ENCODE measurements at places on chromosomes 4 and X. TPM values are rescaled to one million over a fixed set of nuclear protein-coding genes. Genes with fewer than 3 reads are reported as not detected.

DNA sequence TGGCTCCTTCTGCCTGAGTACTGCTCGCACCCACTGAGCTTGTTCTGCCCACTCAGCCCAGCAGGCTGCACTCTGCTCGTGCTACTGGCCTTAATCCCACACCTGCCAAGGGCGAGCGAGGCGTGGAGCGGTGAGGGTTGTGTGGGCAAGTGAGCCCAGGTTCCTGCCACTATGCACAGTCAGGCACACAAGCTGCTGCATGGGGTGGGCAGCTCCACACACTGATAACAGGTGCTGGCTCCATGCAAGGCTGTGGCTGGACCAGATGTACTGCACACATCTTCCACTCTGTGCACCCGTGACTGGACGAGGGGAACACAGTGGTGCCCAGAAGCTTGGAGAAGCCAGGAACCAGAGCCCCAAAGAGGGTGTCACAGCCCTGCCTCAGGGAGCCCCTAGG lies 184.3 kb upstream of the NUDT6 start:
- DNase-seq, result no peak

DNA sequence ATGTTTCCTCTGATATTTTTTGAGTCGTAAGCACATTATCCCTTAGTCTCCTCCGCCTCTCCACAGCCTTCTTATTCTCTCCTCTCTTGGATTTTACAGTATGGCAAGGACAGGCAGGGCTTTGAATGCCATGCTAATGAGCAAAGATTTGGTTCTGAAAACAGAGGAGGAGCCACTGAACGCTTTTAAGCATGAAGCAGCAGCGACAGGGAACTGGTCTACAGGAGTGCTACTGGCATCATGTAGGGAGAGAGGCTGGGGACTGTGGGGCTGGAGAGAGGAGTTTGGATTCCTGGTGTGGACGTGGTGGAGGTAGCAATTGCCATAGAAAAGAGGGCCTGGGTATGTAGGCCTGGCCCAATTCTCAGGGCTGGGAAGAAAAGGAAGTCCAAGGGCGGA lies 4.6 kb upstream of the CD99L2 start:
- no peak for DNase-seq

DNA sequence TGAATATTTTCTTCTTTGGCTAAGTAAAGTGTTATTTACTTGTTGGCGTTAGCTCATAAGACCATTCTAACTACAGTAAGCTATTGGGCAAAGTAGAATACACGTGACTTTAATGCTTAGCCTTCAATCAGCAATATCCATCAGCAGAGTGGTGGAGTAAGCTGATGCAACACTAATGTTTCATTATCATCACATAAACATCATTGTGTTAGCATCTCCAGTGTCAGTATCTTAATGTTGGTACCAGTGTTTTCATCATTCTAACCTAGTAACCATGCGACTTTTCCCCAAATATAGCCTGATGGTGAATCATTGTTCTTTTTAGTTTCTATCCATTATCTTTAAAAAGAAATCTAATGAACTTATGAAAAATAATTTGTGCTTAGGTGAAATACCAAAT lies 48.5 kb downstream of the APOOL start:
- DNase-seq, result no peak

GRCh38 chrX:129404670-129405008 lies 118.7 kb downstream of the SMARCA1 start:
- no peak for DNase-seq

HERC5 gene
- 0.15 TPM for polyA plus RNA-seq

- no peak for DNase-seq
These were observed 169.8 kb upstream of the GALNT7 start for GRCh38 chr4:172998527-172999469.

MAGEB4 gene
- polyA plus RNA-seq, result not detected

DNA sequence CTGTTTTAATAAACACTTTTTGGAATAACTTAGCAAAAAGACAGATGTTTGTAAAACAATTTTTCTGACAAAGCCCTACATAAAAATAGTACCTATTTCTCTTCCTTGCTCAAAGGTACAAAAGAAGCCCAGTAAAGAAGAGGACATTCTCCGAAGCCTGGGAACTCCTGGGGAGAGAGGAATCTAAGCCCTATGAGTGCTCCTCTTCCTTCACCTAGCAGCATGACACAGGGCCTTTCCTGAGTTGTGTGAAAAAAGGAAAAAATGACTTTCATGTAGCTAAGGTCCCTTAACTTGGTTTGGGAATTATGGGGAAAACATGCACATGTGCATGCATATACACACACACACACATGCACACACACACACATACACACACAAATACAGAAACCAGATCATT lies 586.9 kb downstream of the TMA16 start:
- no peak for DNase-seq

- no peak for DNase-seq
These were observed 1.5 kb upstream of the DDX3X start for GRCh38 chrX:41332408-41333002.

TLR1 gene
- polyA plus RNA-seq, result not detected

DNA sequence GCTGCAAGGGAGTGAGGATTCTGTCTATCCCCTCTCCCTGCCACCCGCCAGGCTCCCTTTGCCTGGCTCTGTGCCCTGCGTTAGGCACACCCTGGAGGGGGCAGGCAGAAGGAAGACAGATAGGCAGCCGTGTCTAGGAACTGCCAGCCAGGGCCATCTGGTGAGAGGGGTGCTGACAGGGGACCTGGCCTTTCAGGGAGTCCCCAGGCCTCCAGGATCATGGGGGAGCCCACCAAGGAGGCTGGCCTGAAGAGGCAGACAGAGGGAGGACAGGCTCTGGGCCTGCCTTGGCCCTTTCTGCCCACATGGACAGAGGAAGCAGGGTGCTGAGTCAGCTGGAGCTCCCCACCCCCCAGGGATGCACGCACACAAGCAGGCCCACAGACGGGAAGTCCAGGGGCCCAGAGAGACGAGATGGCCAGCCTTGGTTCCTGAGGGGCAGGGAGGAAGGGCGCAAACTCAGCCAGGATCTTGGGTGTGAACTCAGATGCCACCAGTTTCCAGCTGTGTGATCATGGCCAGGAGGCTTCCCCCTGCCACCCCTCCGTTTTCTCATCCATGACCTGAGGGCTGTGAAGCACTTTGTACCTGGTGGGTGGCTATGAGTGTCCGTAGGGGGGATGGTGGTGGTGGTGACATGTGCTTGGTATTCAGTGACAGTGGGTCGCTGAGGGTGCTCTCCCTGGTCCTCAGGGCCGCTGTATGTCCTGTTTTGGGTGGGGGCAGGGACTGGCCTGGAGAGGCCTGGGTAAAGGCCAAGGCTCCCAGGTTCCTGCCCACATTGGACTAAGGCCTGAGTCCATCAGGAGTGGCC lies 1.8 kb downstream of the SH3BP2 start:
- DNase-seq, result peak; percentile 84

BEND2 gene
- polyA plus RNA-seq, result not detected

DNA sequence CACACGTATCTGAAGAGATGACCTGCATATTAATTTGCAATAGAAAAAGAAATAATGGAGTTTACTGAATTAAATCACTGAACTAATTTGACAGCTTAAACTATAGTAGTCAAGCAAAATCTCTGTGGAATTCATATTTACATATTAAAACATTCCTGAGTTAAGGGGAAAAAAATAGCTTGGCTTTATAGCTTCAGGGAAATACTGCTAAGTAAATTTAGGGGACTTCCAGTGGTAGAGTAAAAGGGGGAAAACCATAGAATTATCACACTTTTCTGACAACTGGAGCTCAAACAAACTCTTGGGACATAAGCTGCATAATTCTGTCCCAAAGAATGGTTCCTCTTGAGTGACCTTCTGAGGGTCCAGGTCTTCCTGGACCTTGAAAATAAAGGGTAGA lies 28.6 kb upstream of the CCNI start:
- DNase-seq, result no peak

BCLAF3 gene
- polyA plus RNA-seq, result 1.1 TPM

GRCh38 chr4:186770481-186771175 lies 47.0 kb upstream of the FAT1 start:
- no peak for DNase-seq

- DNase-seq, result no peak
These were observed 2.0 kb downstream of the SMIM14 start for GRCh38 chr4:39636531-39637184.

EDA2R gene
- 23.0 TPM for polyA plus RNA-seq

DNA sequence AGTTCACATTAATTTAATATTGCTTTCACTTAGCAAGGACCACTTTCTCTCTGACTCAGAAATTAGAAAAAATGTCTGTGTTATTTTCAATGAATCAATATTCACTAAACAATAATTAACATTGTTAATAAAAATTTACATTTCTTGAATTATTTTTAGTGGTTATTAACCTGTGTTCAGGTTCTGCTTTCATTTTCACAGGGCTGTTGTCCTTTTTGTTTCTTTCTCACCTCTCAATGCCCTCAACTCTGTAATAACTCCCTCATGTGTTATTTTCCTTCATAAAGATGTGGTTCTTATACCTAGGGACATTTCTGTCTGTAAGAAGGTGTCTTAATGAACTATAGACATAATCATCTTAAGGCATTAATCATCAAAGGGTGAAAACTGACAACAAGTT lies 43.1 kb upstream of the PRR27 start:
- no peak for DNase-seq

DNA sequence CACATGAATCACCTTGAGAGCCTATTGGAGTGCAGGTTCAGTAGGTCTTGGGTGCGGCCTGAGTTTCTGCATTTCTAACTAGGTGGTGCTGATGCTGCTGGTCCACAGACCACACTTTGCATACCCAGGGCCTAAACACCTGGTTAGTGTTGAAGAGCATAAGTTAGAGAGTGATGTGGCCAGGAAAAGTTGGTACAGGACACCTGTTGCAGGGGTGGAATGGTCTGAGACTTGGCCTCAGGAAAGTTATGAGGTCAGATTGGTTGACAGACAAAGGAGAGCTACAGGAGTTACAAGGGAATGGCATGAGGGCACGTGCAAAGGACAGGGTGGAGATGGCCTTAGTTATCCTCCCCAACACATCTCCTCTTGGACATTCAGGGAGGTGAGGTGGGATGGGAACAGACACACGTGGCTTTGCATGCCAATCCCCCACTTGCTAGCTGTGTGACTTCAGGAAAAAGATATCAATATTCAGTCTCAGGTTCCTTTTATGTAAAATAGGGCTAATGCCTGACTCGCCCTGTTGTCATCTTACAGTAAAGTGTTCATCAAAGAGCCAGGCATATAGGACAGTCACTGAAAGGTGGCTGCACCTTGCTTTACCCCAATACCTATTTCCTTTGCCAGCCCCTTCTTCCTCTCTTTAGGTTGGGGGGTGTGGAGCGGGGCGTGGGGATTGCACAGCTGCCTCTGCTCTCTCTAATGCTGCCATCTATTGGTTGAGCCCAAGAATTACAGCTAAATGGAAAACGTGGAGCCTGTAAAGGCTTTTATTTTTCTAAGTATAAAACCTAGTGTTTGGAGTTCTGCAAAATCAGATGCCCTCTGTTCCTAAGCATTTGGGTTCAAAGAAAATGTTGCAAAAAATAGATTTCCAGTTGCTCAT lies 47.5 kb downstream of the ATG4A start:
- DNase-seq, result peak; percentile 21

TMPRSS11B gene
- polyA plus RNA-seq, result not detected

CTBP1 gene
- polyA plus RNA-seq, result 158 TPM

DNA sequence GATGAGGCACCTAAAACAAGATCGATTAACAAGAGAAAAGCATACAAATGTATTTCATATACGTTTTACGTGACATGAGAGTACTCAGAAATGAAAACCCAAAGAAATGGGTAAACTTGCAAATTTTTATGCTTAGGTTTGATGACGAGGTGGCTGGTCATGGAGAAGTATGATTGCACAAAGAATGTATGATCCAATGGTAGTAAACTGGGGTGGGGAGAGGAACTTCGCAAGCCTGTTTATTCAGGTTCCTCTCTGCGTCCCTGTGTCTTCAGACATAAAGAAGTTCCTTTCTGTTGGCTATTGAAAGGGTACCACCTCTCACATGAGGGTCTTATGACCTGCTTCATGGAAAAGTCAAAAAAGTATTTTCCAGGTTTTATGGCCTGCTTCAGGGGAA lies 309.2 kb downstream of the BCOR start:
- DNase-seq, result no peak

CT45A2 gene
- polyA plus RNA-seq, result not detected

- no peak for DNase-seq
These were observed 63.6 kb downstream of the HADH start for GRCh38 chr4:108053251-108053711.

RASL11B gene
- polyA plus RNA-seq, result 1.2 TPM

SLC4A4 gene
- polyA plus RNA-seq, result not detected

- DNase-seq, result no peak
These were observed 37.4 kb upstream of the IL1RAPL1 start for GRCh38 chrX:28549838-28550237.

DNA sequence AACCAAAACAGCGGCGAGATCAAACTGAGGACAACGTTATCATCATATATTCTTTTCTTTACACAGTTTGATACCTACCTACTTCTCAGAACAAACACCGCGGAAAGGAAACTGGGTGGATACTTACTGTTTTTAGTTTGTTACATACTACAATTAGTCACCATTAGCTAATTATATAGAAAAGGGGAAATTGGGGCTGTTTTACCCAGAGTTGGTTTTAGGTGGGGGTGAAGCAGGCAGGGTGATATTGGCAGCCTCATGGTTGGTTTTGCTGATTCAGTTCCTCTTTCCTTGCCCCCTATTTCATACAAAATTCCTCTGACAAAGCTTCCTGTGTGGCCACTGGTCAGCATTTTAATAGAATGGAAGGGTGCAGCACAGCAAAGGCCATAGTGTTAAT lies 77.8 kb downstream of the SORBS2 start:
- no peak for DNase-seq

GRCh38 chrX:132059973-132060540 lies 37.0 kb downstream of the STK26 start:
- no peak for DNase-seq

GRCh38 chr4:141133146-141133998 lies at the start of gene RNF150:
Gene RNF150, minus strand, starts transcription at chr4:141133469.
- DNase-seq, result peak; percentile 87

DNA sequence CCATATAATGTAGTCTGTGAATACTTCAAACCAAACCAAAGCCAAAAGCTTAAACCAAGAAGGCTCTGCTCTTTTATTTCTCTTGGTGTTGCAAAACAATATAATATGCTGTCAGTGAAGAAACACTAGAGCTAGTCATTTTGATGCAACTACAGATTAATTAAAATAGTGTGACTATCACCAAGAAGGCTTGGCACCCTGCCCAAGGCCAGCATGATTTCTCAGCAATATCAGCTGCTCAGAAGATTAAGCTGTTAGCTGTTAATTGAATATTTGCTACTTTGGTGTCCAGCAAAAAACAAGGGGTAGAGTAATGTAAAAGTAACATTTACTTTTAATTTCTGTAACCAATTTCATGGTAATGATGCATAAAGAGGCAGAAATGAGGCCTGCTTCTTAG lies 104.9 kb upstream of the PRPS2 start:
- DNase-seq, result no peak

DNA sequence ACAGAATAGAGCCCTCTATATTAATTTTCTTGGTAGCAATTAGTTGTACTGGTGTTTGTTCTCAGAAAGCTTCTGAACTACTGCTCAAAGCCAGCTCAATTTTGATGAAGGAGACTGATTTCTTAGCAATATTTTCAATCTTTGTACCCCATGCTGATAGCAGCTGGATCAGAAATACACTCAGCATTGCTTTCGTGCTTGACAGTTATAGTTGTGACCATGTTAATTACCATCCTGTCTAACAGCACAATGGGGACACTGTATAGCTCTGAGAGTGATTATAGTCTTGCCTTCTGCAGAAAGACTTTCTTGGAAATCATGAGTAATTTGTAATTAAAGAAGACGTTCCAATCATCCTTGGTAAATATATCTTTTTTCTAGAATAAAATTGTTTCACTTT lies 79.7 kb upstream of the GNPDA2 start:
- DNase-seq, result no peak

MAGEB1 gene
- polyA plus RNA-seq, result not detected

POU3F4 gene
- polyA plus RNA-seq, result not detected

KLHL13 gene
- polyA plus RNA-seq, result 27.6 TPM

- peak; percentile 37 for DNase-seq
These were observed 951 bp downstream of the SH3BP2 start for GRCh38 chr4:2793586-2794485.
